ENCODE measurements at places on chromosomes 1 and 21. TPM values are rescaled to one million over a fixed set of nuclear protein-coding genes. Genes with fewer than 3 reads are reported as not detected.

The OR2L13 gene
- not detected for total RNA-seq

- H3K27me3 ChIP-seq = no peaks in the 10 kb centered on the region
- no peaks in the 10 kb centered on the region for H3K36me3 ChIP-seq
- DNase-seq = no peak
- no peak overlapping the region for H3K4me3 ChIP-seq
- no peak overlapping the region for H3K27ac ChIP-seq
- H3K4me1 ChIP-seq = peaks cover 2% of the 10 kb centered on the region
Observed at GRCh38 chr1:11324567-11325165, 51.7 kb downstream of the UBIAD1 start.

GRCh38 chr1:11957398-11957797 is 22.8 kb upstream of the MFN2 start:
- no peaks in the 10 kb centered on the region for H3K27me3 ChIP-seq
- DNase-seq = no peak
- no peaks in the 10 kb centered on the region for H3K4me1 ChIP-seq
- no peak overlapping the region for H3K27ac ChIP-seq
- H3K4me3 ChIP-seq = no peak overlapping the region

DNA sequence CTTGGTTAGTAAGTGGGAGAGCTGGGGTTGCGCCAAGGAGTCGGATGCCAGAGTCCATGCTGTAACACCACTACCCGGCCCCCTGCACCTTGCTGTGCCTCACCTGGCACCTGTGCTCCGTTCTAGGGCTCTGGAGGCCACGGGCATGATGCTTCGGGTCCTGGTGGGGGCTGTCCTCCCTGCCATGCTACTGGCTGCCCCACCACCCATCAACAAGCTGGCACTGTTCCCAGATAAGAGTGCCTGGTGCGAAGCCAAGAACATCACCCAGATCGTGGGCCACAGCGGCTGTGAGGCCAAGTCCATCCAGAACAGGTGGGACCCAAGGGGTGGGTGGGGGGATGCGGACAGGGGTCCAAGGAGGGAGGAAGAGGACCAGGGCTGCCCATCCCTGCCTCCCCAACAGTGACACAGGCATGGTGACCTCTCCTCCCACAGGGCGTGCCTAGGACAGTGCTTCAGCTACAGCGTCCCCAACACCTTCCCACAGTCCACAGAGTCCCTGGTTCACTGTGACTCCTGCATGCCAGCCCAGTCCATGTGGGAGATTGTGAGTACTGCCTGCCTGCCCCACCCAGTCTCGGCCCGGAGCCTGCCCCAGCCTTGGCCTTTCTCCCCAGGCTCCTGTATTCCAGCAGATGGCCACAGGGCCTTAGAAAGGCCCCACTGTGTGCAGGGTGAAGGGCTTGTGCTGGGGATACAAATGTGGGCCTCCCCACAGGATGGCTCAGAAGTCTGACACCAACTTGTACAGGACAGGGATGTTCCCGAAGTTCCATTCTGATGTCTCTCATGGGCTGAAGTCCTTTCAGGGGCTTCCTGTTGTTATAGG is 9.6 kb upstream of the HTR6 start:
- no peak for DNase-seq
- H3K27me3 ChIP-seq = no peaks in the 10 kb centered on the region
- H3K27ac ChIP-seq = no peak overlapping the region
- peaks cover 4% of the 10 kb centered on the region for H3K36me3 ChIP-seq
- H3K4me3 ChIP-seq = no peak overlapping the region

- H3K27ac ChIP-seq = no peak overlapping the region
- H3K4me1 ChIP-seq = peaks cover 17% of the 10 kb centered on the region
- H3K36me3 ChIP-seq = peaks cover 21% of the 10 kb centered on the region
- H3K4me3 ChIP-seq = no peak overlapping the region
Observed at GRCh38 chr1:92404661-92405060, 82.1 kb downstream of the GFI1 start.

GRCh38 chr1:36420836-36421317 is 23.2 kb upstream of the LSM10 start:
- H3K27me3 ChIP-seq = no peaks in the 10 kb centered on the region
- H3K4me1 ChIP-seq = peaks cover 11% of the 10 kb centered on the region
- H3K4me3 ChIP-seq = no peak overlapping the region
- H3K36me3 ChIP-seq = no peaks in the 10 kb centered on the region
- peak; percentile 82 for DNase-seq

DNA sequence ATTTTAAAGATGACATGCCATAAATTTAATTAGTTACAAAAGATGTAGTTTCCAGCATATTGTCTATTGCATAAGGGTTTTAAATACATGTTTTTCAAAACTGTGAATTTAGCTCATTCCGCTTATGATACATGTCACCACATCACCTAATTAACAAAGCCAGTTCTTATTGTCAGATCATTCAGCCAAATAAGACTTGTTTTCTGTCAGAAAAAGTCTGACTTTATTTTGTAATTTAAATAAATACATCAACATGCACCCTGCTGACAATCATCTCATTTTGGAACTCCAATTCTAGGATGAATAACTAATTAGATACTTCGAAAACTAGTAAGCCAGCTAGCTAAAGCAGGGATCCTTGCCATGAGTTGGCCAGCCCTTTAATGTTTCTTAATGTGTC is 110.9 kb upstream of the APP start:
- H3K4me3 ChIP-seq = no peak overlapping the region
- H3K27ac ChIP-seq = no peak overlapping the region
- no peaks in the 10 kb centered on the region for H3K27me3 ChIP-seq
- H3K36me3 ChIP-seq = no peaks in the 10 kb centered on the region
- H3K4me1 ChIP-seq = no peaks in the 10 kb centered on the region

DNA sequence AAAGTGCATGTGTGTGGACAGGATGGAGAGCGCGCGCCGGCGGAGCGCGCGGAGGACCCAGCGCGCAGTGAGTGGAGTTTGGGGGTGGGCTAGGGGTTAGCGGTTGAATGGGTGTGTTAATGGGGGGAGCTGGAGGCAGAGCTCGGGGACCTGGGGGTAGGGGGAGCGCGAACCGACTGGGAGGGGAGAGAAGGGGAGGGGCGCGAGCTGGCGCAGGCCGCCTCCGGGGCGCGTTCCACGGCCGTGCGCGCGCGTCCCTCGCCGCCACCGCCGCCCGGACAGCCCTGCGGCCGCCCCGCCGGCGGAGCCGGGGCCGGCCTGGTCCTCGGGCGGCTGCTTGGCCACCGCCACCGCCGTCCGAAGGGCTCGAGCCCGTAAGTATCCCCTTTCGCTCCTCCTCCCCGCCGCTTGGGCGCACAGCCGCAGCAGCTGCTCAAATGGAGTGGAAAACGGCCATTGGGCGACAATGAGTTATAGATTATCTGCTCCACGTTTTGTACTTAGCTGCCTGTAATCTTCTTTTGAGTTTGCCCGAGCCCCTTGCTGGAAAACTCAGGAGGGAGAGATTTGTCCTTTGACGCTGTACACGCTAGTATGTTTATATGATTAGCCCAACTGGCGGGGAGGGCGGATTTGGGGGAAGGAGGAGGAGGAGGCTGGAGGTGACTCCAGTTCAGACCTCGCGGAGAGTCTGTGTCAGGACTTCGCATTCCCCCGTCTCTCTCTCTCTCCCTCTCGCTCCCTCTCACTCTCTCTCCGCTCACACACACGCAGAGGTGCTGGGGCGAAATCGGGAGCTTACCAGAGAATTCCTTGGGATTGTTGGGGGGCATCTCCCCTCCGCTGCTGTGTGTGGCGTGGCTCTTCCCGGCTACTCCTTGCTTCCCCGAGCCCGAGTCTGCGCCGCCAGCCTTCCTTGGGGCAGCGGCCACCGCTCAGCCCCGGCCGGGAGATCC is at the start of gene ADGRL2:
Gene ADGRL2 (plus strand): TSS at position 240 of the 956 bp plus-strand sequence. CDS start 36,051 bp downstream, outside the sequence.
- no peaks in the 10 kb centered on the region for H3K36me3 ChIP-seq
- H3K27ac ChIP-seq = no peak within 1 kb of the TSS
- no peaks in the 10 kb centered on the region for H3K4me1 ChIP-seq
- H3K4me3 ChIP-seq = peak within 1 kb of the TSS; percentile 39
- no peak for DNase-seq
- peaks cover 54% of the 10 kb centered on the region for H3K27me3 ChIP-seq

DNA sequence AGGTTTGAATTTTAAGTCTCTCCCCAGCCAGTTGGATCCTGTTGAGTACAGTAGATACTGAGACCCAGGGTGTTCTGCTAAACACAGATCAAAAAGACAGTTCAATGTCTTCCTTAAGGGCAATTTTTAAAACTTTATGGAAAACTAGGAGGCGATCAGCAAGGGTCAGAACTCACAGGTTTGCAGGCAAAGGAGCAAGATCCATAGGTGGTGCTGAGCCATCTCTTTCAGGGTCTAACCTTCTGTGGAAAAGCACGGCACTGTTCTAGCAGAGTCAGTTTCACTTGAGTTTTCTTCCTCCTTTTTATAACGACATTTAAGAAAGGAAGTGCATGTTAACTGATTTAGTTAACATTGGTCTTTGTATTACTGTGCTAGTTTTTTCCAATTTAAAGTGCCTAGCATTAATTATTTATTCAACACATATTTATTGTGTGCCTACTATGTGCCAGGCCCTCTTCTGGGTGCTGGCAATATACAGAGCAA is at the start of gene CD84:
Gene CD84 (minus strand): TSS at position 281 of the 486 bp plus-strand sequence. CDS start 59 bp downstream, at position 222.
- peaks cover 15% of the 10 kb centered on the region for H3K36me3 ChIP-seq
- H3K27me3 ChIP-seq = no peaks in the 10 kb centered on the region
- peak within 1 kb of the TSS; percentile 85 for H3K4me3 ChIP-seq
- H3K4me1 ChIP-seq = peaks cover 71% of the 10 kb centered on the region

GRCh38 chr1:21217812-21218596 is 41.3 kb upstream of the EIF4G3 start:
- H3K36me3 ChIP-seq = peaks cover 20% of the 10 kb centered on the region
- H3K27me3 ChIP-seq = no peaks in the 10 kb centered on the region
- no peak overlapping the region for H3K4me3 ChIP-seq

GRCh38 chr1:84883286-84883685 is 9.7 kb downstream of the LPAR3 start:
- H3K4me1 ChIP-seq = no peaks in the 10 kb centered on the region
- H3K27me3 ChIP-seq = peaks cover 35% of the 10 kb centered on the region
- no peak overlapping the region for H3K27ac ChIP-seq
- no peak overlapping the region for H3K4me3 ChIP-seq
- H3K36me3 ChIP-seq = no peaks in the 10 kb centered on the region

The RCSD1 gene
- 84.9 TPM for total RNA-seq

- peaks cover 59% of the 10 kb centered on the region for H3K4me1 ChIP-seq
- H3K27me3 ChIP-seq = no peaks in the 10 kb centered on the region
- peak overlapping the region; percentile 59 for H3K4me3 ChIP-seq
- H3K27ac ChIP-seq = peak overlapping the region; percentile 83
- peaks cover 44% of the 10 kb centered on the region for H3K36me3 ChIP-seq
Observed at GRCh38 chr1:40241362-40241761, 6.4 kb upstream of the TMCO2 start.

- H3K4me1 ChIP-seq = peaks cover 13% of the 10 kb centered on the region
- peaks cover 32% of the 10 kb centered on the region for H3K36me3 ChIP-seq
- H3K4me3 ChIP-seq = no peak overlapping the region
- no peaks in the 10 kb centered on the region for H3K27me3 ChIP-seq
Observed at GRCh38 chr1:176043537-176043936, 163.5 kb downstream of the COP1 start.

The SPATA45 gene
- total RNA-seq = not detected
